Chondrocyte (in vitro differentiated cells): ENCODE measurements at places on chromosomes 4 and X. TPM values are rescaled to one million over a fixed set of nuclear protein-coding genes. Genes with fewer than 3 reads are reported as not detected.

MAN2B2 gene
- total RNA-seq, result 36.7 to 46.4 TPM (median 44.1 TPM) in 3 replicates

ELK1 gene
- 32.6 to 37.9 TPM (median 34.7 TPM) in 3 replicates for total RNA-seq

DNA sequence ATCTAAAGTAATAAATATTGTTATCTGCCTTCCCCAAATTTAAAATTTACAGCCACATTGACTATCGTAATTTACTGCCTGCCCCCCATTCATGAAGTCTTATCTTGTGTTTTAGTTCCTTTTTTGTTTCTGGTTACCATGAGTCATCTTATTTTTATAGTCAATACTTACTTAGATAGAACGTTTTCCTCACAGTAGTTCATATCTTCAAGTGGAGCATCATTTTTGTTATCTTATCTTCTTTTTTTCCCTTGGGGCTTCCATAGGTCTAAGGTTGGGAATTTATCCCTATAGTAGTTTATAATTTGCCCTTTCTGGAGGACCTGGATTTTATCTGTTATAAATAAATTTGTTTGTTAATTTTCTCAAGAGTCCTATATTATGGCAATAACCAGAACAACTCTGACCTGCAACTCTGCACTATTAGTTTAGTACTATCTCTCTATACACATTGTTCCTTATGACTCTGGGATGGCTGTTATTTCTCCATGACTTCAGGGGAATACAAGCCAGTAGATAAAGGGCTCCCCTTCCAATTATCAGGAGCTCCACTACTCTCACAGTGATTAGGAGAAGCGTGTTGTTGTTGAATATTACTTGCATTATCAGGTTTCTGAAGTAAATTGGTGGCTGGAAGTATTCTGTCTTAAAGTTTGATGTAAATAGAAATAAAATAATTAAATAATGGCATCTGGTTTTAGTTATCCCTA, 330.6 kb downstream of the GALNTL6 start:
- DNase-seq, result no peak
- no peaks in the 10 kb centered on the region for H3K36me3 ChIP-seq
- H3K27me3 ChIP-seq, result no peaks in the 10 kb centered on the region
- H3K27ac ChIP-seq, result no peak overlapping the region

DNA sequence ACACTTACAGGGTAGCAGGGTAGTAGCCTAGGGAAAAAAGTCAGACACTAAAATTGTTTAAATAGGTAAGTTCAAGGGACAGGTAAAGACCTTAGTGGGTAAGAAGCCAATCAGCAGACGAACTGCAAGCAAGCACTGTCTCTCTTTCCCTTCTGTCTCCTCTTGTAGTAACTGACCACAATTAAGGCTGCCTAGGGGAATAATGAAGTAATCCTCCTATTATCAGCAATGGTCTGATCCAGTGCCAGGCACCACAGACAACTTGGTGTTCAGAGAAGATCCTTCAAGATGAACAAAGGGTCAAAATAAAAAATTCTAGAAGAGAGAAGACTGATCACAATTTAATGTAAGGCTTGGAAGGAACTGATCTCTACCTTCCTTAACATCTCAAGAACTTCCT, 62.9 kb downstream of the ELOVL6 start:
- peaks cover 5% of the 10 kb centered on the region for H3K36me3 ChIP-seq
- DNase-seq, result no peak
- H3K4me3 ChIP-seq, result no peak overlapping the region
- peaks cover 10% of the 10 kb centered on the region for H3K4me1 ChIP-seq

GRCh38 chr4:140928880-140929279, 172.7 kb upstream of the TBC1D9 start:
- no peaks in the 10 kb centered on the region for H3K27me3 ChIP-seq
- no peaks in the 10 kb centered on the region for H3K36me3 ChIP-seq
- no peak for DNase-seq
- H3K27ac ChIP-seq, result no peak overlapping the region
- H3K4me3 ChIP-seq, result no peak overlapping the region

- peak; percentile 11 for DNase-seq
- no peaks in the 10 kb centered on the region for H3K36me3 ChIP-seq
- H3K27me3 ChIP-seq, result no peaks in the 10 kb centered on the region
- no peaks in the 10 kb centered on the region for H3K4me1 ChIP-seq
- H3K27ac ChIP-seq, result no peak overlapping the region
Measured at GRCh38 chrX:129640737-129641136, 14.0 kb downstream of the APLN start.

ARR3 gene
- total RNA-seq, result not detected in 3 replicates

GRCh38 chr4:76083386-76083988, 9.0 kb downstream of the ART3 start:
- no peak for DNase-seq
- H3K27ac ChIP-seq, result no peak overlapping the region
- no peaks in the 10 kb centered on the region for H3K36me3 ChIP-seq
- H3K27me3 ChIP-seq, result peaks cover 3% of the 10 kb centered on the region
- H3K4me3 ChIP-seq, result no peak overlapping the region
- H3K4me1 ChIP-seq, result peaks cover 11% of the 10 kb centered on the region

ANOS1 gene
- 9.6 to 23.1 TPM (median 22.3 TPM) in 3 replicates for total RNA-seq

GRCh38 chr4:11264841-11265240, 163.9 kb downstream of the HS3ST1 start:
- no peak overlapping the region for H3K27ac ChIP-seq
- DNase-seq, result no peak
- no peaks in the 10 kb centered on the region for H3K27me3 ChIP-seq
- H3K4me3 ChIP-seq, result no peak overlapping the region

- H3K36me3 ChIP-seq, result no peaks in the 10 kb centered on the region
- no peak for DNase-seq
- H3K4me1 ChIP-seq, result peaks cover 7% of the 10 kb centered on the region
- no peak overlapping the region for H3K27ac ChIP-seq
Measured at GRCh38 chr4:36224972-36225903, 19.1 kb downstream of the ARAP2 start.

OCRL gene
- total RNA-seq, result 56.0 to 61.0 TPM (median 58.9 TPM) in 3 replicates

DNA sequence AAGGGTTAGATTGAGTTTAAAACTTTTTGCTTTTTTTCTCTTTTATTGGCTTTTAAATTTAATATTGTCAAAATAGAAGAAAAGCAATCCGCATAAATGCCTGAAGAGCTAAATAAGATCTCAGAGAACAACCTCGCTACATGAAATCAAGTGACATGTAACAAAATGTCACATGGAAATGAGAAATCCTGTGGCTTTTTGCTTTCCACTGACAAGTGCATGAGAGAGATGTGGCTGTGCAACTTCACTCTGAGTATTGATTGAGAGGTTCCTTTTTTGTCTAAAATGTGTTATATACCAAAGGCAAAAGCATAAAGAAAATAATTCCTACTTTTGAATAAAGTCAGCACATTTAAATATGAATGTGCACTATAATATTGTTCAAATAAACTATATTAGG, 263.5 kb downstream of the MAPK10 start:
- H3K27ac ChIP-seq, result no peak overlapping the region
- no peaks in the 10 kb centered on the region for H3K27me3 ChIP-seq
- peaks cover 7% of the 10 kb centered on the region for H3K4me1 ChIP-seq

- peak overlapping the region; percentile 6 for H3K27ac ChIP-seq
- no peak overlapping the region for H3K4me3 ChIP-seq
- H3K36me3 ChIP-seq, result no peaks in the 10 kb centered on the region
- peaks cover 34% of the 10 kb centered on the region for H3K4me1 ChIP-seq
- no peaks in the 10 kb centered on the region for H3K27me3 ChIP-seq
Measured at GRCh38 chr4:101201421-101201820, 145.9 kb downstream of the PPP3CA start.
